ENCODE measurements at places on chromosomes 5 and 9.

DNA sequence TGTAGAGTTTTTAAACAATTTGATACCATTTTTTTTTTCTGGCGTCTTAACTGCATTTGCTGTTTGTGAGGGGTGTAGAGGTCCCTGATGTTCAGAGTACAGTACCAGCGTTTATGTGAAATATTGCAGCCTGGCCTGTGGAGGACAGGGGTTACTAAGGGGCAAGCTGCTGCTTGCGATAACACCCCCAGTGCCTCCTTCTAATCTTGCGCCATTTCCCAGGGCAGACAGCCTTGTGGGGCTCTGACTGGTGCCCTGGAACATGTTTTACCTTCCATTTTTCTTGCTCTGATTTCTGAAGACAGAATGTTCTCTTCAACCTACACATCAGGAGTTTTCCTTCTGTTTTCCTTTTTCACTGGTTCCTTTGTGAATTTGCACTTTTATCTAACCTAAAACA is 142.9 kb downstream of the DOCK8 start:
- no peak for DNase-seq

DNA sequence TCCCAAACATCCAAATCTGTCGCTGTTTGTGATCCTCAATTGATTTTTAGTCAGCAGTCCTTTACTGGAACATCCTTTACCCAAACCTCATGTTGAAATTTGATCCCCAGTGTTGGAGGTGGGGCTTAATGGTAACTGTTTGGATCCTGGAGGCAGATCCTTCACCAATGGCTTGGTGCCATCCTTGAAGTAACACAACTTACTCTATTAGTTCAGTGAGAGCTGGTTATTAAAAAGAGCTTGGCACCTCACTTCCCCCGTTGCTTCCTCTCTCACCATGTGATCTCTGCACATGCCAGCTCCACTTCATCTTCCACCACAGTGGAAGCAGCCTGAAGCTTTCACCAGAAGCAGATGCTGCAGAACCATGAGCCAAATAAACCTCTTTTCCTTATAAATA is 40.3 kb downstream of the DNAJB5 start:
- DNase-seq, result no peak

GRCh38 chr9:38133595-38133994 is 64.6 kb upstream of the SHB start:
- DNase-seq, result no peak

DNA sequence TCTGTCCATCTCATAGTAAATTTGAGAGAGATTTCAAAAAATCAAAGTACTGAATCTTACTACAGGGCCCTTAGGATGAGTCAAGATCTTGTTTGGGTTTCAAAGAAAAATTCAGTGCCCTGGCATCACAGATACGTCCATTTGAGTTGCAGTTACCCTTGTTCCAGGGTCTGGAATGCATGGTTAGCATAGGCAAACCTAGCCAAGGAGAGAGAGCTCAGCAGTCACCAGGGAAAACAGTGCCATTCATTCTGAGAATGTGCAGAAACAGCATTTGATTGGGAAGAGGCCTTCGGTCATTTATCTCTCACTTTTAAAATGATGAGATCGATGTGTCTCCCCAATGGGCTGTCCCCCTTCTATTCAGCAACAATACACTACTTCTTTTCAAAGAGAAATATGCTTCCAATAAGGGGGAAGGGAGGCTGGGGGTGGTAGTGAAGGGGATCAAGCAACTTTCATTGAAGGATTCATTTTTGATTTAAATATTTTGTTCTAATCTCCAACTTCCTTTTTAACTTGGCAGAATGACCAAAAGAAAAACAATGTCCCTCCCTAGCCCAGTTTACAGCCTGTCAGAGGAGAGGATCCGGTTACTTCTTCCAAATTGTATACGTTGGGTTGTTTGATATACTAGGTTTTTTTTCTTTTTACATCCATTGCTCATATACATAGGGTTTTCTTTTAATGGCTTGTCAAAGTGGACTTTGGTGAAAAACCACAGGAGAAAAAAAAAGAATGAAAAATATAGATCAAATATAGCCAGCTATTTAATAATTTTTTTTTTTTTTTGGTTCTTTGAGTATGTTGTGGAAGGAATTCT is 491.1 kb downstream of the CCDC171 start:
- DNase-seq, result peak; percentile 25

GRCh38 chr9:112031400-112031799 is 134.8 kb downstream of the UGCG start:
- DNase-seq, result no peak

DNA sequence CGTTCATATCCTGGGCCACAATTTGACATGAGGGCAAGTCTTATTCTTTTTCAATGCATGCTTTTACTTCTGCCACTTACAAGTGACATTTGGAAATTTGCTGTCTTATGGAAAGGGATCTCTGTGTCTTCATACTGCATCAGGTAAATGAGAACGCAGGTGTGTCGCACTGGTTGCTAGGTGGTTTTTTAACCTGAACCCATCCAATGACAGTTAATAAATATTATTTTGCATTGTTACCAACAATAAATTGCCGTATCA is 1.1 kb downstream of the ADAMTS16 start:
- no peak for DNase-seq

DNA sequence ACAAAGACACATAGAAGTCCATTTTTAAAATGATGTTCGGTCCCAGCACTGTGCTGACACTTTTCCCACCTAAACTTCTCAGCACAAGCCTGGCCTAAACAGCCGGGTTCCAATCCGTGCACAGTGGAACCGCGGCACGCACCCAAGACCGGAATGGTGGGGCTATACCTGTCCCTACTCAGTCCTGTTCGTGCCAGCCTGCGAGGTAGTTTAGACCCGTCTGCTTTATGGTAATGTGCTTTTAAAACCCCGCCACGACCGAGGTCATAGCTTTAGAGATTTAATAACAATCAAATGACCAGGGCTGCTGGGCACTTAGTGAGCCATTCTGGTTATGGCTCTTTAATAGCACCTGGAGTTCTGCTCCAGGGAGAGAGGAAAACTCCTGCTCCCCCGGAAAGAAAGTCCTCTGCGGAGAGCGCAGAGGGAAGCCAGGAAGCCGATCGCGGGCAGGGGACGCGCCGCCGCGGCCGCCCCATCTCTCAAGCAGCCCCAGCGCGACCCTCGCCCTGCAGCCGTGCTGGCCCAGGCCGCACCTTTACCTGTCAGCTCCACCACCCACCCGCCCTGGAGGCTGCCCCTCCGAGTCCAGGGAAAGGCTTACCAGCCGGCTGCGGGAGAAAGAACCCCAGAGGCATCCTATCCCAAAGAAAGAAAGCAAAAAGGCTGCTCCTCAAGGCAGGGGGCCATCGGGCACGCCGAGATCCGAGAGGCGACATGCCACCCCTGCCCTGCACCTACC is 511 bp downstream of the ARL15 start:
- DNase-seq, result peak; percentile 94

DNA sequence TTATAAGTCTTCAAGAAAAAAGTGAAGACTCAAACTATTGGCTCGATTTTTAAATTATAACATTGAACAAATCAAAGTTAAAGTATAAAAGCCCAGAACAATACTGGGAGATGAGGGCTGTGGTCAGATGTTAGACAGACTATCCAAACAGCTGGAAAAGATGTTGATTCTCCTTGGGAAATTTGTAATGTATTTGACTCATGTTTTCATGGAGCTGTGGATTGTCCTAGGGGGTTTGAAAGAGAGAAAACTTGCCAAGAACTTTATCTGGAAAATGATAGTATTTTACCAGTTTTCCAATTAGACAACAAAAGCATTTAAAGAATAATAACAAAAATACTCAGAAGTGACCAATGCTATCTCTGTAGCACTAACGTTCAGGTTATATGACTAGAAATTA is 339.2 kb downstream of the ARL15 start:
- DNase-seq, result no peak

GRCh38 chr5:138490648-138491283 is 25.5 kb downstream of the EGR1 start:
- no peak for DNase-seq

GRCh38 chr9:89865357-89865756 is 260.5 kb downstream of the GADD45G start:
- DNase-seq, result no peak

- no peak for DNase-seq
Measured at GRCh38 chr5:110686270-110686669, 40.2 kb downstream of the TMEM232 start.

DNA sequence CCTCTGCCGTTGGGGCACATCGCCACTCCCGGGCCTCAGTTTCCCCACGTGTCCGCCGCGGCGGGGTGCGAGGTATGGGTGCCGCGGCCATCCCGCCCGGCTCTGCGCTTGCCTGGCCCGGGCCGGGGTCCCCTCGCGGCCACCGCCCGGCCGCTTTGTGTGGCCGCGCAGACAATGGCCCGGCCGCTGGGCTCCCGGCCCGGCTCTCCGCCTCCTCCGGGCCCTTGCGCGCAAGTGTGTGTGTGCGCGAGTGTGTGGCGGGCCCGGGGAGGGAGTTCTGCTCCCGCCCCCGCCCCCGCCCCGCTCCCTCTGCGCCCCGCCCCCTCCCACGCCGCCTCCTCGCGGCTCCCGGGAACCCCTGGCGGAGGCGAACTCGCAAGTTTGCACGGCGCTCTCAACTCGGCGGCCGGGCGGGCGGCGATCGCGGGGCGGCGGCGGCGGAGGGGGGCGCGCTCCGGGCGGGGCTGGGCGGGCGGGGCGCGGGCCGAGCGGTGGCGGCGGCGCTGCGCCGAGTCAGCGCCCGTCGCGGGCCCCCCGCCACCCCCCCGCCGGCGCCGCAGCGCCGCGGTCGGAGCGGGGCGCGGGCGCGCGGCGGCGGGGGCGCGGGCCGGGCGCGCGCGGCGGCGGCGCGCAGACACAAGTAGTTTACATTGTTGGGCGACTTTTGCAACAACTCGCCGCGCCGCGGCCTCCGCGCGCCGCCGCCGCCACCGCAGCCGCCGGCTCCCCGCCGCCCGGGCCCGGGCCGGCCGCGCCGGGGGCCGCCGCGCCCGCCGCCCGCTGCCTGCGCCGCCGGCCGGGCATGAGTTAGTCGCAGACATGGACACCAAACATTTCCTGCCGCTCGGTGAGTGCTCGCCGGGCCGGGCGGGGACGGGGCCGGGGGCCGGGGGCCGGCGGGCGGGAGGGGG is at the start of gene RXRA:
TSS of gene RXRA (plus strand) at position 643 of the 911 bp plus-strand sequence. CDS start at position 820, 177 bp downstream.
- no peak for DNase-seq

GRCh38 chr5:42950456-42951292 is 89.4 kb downstream of the ANXA2R start:
- peak; percentile 88 for DNase-seq

DNA sequence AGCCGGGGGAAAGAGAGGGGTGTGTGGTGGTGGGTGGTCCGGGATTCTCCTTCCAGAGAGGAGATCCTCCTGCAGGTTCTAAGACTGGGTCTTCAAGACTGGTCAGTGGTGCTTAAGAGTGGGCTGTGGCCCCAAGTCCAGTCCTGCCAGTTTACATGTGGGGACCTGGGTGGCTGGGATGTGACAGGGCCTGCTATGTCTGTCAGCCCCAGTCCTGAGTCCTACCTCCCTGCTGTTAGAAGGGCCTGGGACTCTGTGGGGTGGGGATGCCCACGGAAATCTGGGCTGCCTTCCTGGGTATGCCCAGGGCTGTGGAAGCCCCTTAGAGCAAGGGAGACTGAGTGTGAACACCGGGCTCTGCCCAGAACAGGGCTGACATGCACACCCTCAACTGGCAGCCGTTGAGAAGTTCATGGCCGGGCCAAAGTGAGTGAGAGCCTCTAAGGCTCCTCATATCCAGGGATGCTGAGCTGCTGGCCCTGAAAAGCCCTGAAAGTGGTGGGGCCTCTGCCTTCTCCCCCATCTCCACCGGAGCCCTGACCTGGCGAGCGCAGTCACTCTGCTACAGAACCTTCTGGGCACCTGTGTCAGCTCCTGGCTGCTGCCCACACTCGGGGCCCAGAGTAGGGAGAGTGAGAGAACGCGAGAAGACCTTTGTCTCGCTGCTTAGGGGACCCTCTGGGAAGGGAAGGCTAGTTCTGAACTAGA is 1.7 kb downstream of the PHF2 start:
- no peak for DNase-seq

DNA sequence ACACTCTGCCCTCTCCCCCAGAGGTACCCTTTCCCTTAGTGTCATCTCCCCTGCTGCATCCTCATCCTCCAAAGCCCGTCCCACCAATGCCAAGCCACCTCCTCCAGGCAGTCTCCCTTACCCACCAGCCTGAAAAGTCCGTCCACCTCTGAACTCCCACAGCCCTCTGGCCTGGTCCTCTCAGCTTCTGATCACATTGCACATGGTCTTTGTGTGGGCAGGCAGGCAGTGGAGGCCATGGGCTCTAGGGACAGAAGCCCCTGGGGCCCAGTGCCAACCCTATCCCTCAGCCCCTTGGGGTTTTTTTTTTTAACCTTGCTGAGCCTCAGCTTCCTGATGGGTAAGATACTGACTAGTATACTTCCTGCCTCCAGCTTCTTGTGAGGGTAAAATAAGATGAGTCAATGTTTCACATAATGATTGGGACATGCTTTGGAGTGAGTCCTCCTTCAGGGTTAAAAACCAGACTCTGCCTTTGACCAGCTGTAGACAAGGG is 19.4 kb downstream of the CSF1R start:
- no peak for DNase-seq

DNA sequence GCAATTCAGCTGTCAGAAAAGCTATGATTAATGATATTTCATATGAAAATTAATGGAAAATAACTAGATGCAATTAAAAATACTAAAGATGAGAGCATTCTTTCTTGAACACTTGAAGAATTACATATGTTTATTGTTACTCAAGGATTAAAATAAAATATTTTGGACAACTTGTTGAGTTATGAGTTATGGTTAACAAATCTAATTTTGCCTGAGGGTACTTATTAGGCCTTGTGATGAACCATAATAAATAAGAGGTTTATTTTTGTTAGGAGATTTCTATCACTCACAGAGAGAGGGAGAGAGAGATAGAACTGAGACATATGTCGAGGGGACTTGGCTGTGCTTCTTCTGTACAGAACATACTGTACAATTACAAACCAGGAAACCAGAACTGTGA is 183.7 kb downstream of the ISL1 start:
- DNase-seq, result no peak

GRCh38 chr9:120592210-120592609 is 12.2 kb upstream of the CDK5RAP2 start:
- no peak for DNase-seq

DNA sequence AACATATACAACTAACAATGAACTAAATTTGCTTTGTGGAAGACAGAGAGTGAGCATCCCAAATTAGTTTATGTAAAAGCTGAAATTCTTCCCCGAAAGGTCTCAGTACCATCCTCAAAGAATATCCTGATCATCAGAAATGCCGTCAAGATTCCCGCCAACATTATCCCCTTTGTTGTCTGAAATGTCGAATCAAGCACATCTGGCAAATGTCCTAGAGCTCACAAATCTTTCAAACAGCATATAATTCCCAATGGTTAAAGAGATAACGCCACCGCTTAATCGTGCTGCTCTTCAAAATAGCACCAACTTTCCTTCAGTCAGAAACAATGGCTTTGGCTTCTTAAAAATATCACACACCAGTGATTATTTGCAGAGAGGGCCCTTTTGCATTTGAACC is 23.8 kb downstream of the MORN5 start:
- DNase-seq, result no peak

DNA sequence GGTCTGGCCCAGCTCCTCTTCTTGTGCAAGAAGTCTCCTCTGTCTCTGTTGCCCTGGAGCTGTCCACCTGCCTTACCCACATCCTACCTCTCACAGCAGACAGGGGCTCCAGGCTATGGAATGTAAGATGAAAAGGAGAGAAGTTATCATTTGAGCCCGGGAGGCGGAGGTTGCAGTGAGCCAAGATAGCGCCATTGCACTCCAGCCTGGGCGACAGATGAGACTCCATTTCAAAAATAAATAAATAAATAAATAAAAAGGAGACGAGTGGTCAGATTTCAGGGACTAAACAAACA is 37.5 kb upstream of the DENND4C start:
- DNase-seq, result no peak

- DNase-seq, result no peak
Measured at GRCh38 chr9:112725961-112726360, 8.0 kb upstream of the INIP start.

Measured in right kidney (tissue), 9 donors.